Head of caudate nucleus (tissue), 42 donors: ENCODE measurements at places on chromosomes 3 and 15.

- DNase-seq, result no peak
Observed at GRCh38 chr3:140073278-140074045, 138.5 kb downstream of the CLSTN2 start.

- DNase-seq, result peak; percentile 19
Observed at GRCh38 chr3:124202754-124203153, 210.8 kb upstream of the ROPN1 start.

DNA sequence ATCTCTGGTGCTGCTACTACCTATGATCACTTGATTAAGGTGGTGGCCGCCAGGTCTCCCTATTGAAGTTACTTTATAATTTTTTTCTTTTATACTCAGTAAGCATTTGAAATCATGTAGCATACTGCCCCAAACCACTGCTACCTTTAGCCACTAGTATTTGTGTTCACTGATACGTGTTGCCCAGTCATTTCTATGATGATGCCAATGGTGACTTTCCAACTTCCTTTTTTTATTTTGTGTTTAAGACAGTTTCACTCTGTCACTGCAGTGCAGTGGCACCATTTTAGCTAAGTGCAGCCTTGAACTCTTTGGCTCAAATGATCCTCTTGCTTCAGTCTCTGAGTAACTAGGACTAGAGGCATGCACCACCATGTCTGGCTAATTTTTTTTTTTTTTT is 598.2 kb downstream of the NAALADL2 start:
- no peak for DNase-seq

DNA sequence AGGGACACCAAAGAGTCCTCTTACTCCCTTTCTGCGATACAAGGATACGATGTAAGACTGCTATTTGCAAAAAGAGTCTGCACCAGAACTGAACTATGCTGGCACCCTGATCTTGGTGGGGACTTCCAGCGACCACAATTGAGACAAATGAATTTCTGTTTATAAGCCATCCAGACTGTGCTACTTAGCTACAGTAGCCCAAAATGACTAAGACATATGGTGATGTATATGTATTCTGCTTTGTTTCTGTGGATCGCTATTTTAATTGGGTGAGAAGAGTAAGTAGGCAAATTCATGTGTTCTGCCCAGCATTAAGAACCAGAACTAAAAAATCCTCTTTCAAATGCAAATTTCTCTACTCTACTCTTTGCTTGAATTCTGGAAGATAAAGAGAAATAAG is 720.9 kb downstream of the DIPK2A start:
- DNase-seq, result no peak

GRCh38 chr3:29581311-29581710 is 300.4 kb downstream of the RBMS3 start:
- DNase-seq, result no peak

GRCh38 chr3:133930341-133930933 is 34.8 kb upstream of the RAB6B start:
- no peak for DNase-seq

DNA sequence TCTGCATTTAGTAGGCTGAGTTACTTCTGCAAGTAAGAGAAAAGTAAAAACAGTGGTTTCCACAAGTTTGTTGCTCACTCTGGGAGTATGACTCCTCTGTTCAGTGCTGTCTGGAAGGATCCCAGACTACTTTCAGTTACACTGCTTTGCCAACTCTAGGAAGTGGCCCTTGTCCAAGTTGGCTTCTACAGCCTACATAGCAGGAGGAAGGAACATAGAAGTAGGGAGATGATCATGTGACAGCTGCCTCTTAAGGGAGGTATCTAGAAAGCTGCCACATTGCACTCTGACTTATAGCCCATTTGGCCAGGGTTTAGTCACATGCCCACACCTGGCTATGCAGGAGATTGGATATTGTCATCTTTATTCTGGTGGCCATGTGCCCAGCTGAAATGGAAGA is 298.1 kb downstream of the NSUN3 start:
- DNase-seq, result no peak

- DNase-seq, result no peak
Observed at GRCh38 chr15:44554934-44555723, 18.2 kb downstream of the EIF3J start.

GRCh38 chr3:73405853-73406252 is 218.9 kb downstream of the PDZRN3 start:
- DNase-seq, result no peak

DNA sequence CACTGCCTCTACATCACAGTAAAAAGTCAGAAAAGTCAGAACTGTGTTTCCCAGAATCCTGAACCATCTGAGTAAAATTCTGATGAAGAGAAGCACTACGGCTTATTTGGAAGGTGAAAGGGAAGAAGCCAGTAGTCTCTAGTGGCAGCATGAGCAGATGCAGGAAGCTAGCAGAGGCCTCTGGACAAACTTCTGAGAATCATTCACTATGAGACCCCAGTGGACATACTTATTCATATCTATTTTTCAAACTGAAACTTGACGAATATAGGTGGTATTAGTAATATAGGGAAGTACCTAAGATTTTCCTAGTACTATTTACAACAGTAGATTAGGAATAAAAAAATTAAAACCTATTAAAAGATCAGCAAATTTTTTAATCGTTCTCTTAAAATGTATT is 272.8 kb upstream of the TTC14 start:
- no peak for DNase-seq

GRCh38 chr3:27661797-27662196 is 60.3 kb downstream of the EOMES start:
- DNase-seq, result no peak

- DNase-seq, result no peak
Observed at GRCh38 chr3:58629629-58630028, 36.9 kb downstream of the FAM3D start.

GRCh38 chr3:182244222-182244971 is 532.7 kb downstream of the SOX2 start:
- peak; percentile 69 for DNase-seq

DNA sequence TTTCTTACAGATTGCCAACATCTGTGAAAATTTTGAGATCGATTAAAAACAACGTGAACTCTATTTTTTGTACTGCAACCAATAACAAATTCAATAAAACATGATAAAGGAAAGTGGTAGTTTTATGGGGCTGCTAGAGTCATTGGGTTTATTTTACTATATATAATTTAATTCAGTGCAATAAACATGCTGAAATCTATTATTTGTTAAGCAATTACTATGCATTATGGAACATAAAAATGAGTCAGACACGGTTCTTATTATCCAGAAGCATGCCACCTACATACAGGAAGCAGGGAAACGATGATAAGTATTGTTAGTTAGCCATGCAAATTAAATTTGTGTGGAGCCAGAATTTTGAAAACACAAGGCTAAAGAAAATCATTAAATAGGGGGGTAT is 27.2 kb downstream of the NPHP3 start:
- no peak for DNase-seq

GRCh38 chr3:194967151-194968117 is 281.8 kb downstream of the FAM43A start:
- DNase-seq, result no peak

DNA sequence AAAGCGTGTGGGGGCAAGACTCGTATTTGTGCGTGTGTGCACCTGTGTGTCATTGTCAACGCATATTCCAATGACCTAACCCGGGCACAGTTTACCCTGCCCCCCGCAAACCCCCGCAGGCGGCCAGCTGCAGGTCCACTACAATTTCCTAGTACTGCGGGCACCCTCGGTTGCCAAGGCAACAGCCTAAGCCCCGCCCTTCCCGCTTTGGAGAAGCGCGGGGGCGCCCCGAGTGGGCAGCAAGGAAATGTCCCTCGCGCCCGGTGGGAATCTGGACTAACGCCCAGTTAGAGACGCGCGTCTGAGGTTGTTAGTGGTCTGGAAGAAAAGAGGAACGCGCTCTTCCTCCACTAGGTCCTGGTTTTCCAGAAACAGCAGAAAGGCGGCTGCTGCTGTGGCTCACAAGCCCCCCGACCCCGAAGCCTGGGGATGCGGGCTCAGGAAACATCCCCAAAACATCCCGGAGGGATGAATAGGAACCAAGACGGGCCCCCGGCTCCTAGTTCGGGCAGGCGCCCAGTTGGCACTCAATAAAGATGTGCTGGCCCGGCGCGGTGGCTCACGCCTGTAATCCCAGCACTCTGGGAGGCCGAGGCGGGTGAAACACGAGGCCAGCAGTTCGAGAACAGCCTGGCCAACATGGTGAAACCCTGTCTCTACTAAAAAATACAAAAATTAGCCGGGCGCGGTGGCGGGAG is 1.1 kb downstream of the ABHD14A start:
- peak; percentile 86 for DNase-seq

GRCh38 chr3:24929521-24929920 is 434.9 kb upstream of the THRB start:
- no peak for DNase-seq

DNA sequence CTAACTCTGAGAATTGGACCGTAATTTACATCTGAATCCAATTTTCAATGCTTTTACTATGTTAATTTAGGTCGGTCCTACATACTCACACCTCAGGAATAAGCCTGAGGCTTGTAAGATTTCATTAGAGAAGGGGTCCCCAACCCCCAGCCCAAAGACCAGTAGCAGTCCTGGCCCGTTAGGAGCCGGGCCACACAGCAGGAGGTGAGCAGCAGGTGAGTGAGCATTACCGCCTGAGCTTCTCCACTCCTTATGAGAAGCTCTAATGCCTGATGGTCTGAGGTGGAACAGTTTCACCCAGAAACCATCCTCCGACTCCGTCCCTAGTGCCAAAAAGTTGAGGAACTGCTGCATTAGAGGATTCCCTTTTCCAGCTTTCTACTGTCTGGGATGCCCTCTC is 757.3 kb downstream of the SI start:
- DNase-seq, result no peak

DNA sequence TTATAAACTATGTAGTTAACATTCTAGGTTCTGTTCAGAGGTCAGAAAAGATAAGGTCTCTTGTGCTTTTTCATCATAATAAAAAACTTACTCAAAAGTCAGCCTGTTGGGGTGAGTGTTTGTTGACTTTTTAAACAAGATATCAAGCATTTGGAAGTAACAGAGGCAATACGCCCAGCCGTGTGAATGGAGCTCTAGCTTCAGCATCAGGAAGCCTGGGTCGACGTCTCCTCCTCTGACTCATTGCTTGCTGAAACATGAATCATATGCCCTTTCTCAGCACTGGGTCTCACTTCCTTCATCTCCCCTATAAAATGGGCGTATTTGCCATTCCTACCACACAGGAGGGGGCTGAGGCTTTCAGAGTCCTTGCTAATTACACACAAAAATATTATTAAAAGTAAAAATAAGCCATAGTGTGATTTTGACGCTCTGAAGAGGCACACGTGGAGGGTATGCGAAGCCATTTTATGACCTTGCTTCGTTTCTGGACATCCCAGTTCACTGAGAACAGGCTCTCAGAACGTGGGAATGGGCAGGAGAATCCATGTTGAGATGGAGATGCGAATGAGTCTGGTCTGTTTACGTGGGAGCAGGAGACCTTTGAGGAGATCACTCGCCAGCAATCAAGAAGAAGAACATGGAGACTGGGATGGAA is 220.8 kb upstream of the TPRG1 start:
- no peak for DNase-seq

GRCh38 chr3:11045536-11045935 is 53.0 kb downstream of the SLC6A1 start:
- DNase-seq, result no peak

- peak; percentile 28 for DNase-seq
Observed at GRCh38 chr15:30859091-30859874, 44.4 kb upstream of the FAN1 start.

DNA sequence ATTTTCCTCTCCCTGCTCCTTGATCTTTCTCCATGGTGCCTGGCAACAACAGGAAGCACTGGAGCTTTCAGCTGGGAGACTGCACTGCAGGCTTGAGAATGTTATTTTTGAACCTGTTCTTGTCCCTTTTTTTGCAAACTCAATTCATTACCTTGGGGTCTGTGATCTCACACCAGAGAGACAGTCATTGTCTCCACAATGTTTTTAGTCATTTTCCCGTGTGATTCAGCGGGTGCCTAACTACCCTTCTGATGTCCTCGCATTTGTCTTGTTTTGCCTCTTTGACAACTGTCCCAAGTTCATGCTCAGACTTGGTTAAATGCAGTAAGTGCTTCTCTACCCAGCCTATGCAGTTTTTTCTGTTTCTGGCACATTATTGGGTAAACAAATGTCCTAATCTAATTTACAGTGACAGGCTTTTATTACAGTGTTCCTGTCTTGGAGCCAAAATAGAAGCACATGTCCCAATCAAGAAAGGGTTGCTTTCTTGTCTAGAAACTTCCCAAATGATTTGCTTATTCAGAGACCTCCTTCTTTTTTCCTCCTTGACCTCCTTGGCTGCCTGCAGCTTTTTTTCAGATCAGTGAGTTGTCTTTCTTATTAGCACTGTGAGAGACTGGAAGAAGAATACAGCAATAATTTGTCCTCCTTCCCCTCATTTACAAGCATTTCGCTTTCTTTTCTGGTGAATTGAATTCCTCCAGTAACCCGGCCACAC is 162.4 kb downstream of the NSUN3 start:
- DNase-seq, result no peak

DNA sequence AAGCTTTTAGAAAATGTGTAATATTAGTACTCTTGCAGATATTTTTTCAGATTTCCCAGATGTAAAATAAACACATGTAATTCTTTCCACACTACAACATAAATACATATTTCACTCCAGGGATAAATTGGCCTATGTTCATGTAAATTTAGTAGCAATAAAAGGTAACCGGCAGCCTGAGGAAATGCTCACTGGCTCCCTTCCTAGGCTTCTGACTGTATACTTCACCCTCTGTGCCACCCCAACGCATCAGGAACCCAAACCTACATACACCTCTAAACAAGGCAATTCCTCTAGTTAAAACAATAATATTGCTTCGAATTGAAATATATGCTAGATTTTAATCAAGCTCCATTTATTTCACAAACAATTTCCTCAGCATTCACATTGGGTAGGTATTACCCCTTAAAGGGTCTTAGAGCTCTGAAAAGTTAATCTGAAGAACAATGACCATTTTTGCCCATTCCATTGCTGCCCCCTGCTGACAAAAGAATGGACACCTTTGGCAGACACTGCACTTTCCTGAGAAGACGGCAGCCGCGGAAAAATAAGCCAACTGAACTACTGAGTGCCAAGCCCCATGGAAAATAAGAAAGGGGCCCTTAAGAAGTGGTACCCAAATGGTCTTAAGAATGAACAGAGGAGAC is 212.5 kb downstream of the OSBPL10 start:
- peak; percentile 57 for DNase-seq

- no peak for DNase-seq
Observed at GRCh38 chr3:46455231-46456115, 9.2 kb downstream of the LTF start.
